AG04449 (cell line): ENCODE measurements at places on chromosomes 16 and 17.

DNA sequence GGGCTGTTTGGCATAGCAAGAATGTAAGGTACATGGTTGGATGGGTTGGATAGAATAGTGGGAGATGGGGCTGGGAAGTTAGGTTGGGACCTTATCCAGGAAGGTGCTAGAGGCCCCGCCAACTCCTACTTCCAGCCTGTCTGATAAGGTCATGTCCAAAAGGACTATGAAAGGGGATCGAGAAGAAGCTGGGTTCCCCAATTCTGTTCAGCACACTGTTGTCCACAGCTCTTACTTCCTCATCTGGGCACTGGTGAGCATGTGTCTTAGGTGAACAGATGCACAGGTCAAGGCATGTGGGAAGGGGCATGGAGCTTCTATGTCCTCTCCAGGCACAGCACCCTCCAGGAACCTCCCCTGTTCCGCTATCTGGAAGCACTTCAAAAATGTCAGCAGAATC, 5.6 kb upstream of the ULK2 start:
- no peak for DNase-seq

DNA sequence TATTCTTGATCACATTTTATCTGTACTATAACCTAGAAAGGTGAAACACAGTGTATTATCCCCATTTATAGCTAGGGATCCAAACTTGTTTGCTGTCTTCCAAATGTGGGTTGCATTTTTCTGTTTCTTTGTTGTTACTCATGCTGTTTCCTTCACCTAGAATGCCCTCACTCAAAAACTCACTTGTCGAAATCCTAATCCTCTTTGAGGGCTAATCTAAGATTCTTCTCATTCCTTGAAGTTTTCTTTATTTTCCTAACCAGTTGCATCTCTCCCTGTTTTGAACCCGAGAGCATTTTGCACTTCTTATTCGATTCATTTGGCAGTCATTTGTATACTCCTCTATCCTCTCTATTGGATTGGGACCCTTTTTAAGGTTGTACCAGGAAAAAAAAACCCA, 9.6 kb downstream of the CALCOCO2 start:
- no peak for DNase-seq

DNA sequence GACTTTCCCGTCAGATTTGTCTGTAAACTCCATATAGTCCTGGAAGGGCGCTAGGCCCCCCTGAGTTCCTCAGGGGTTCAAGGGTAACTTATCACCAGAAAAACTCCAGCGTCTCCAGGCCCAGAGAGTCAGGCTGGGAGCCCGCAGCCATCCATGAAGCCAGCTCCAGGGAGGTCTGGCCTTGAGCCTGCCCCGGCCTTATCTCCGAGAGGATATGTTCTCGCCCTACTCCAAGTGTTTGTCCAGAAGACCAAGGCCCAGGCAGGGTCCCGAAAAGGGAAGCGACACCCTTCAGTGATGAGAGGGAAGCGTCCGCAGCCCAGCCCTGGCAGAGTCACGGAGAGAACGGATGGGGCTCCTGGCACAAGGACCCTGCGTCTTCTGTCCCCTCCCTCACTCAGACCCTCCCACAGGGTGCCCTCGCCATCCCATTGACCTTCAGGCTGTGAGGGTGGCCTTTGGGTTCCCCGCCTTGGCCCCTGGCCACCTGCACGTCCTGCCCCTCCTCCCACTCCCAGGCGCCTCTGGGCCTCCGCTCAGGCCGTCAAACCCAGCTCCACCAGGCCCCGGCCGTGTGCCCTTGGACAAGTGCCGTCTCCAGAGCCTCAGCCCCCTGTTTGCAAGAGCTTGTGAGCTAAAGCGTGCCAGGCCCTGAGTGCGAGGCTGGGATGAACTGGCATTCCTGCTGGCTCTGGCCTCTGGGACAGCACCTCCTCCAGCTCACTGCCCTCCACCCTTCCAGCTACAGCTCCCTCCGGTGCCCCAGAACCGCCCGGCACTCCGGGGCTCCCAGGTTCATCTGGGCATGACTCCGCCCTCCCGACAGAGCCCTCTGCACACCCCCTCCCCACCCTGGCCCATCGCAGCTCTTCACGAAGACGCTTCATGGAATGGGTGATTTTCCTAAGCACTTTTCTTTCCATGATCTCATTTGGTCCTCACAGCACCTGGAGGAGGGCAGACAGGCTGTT, 83.4 kb downstream of the ZDHHC7 start:
- no peak for DNase-seq

GRCh38 chr16:52964290-52964689, 88.4 kb downstream of the CHD9NB start:
- no peak for DNase-seq

DNA sequence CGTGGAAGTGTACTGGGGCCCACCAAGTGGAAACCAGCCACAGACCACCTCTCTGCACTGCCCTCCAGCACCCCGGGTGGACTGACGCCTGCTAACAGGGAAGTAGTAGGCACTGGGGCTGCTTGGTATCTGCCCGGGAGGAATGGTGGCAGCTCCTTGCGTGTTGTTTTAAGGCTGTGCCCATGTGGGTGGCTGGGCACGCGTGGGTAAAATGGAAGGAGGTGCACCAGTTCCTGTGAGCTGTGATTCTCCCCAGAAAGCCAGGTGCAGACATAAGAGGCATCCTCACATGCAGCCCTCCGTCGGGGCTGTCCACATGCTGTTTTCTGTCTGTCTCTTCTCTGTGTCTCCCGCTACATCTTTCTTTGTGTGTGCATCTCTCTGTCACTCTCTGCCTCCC, 122.3 kb downstream of the ENGASE start:
- no peak for DNase-seq

DNA sequence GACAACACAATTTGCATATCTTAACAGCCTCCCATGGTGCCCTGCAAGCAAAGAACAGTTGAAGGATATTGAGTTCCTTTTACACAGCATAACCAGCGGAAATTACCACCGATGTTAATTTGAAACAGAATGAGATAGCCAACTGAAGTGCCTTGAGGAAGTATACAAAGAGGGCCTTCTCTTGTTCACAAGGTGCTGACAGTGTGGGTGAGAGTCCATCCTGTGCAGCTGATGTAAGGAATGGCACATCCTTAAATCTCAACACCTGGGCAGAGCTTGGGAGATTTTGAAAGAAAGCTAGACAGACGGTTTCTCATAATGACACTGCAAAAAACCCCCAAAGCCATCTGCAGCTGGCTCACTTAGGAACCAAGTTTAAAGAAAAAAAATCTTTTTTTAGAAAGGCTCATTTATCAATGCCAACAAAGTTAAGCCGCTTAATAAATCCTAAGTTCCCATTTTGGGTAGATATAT, 818.6 kb downstream of the KCNJ2 start:
- no peak for DNase-seq

DNA sequence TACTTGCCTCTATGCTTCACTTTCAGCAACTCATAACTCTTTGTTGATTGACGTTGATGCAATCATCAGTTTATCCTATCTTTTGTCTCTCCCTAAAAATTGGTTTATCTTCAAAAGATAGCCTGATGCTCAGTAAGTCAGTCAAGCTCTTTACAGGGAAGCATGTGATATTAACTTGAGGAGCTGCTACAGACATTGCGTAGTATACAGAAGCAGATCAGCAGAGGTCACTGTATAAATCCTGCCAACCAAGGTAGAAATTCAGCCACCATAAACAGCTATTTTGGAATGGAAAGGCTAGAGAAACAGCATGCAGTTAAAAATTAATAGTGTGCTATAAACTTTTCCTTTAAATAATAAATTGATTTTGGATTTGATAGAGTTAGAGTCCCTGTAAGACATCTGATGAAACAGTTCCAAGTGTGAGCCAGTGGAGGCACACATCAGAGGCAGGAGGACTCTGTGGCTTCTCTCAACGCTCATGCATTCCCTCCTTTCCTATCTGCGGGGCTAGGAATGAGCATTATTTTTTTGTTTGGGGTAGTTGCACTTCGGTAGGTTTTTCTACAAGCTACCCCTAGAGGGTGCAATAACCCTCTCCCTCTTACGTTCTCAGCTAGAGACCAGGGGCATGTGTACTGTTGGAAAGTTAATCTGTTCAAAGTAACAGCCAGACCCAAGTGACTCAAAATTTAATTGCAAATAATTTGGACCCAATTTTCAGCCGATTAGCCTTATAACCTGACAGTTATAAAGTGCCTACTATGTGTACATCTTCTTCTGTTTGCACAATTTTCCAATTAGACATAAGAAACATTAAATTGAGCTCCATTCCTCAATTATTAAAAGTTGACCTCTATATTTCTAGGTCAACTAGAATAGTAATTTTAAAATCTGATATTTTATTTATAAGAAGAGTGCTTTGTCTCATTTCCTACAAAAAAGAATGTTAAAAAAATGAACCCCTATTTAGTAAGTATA, 647.7 kb upstream of the SOX9 start:
- DNase-seq = no peak

DNA sequence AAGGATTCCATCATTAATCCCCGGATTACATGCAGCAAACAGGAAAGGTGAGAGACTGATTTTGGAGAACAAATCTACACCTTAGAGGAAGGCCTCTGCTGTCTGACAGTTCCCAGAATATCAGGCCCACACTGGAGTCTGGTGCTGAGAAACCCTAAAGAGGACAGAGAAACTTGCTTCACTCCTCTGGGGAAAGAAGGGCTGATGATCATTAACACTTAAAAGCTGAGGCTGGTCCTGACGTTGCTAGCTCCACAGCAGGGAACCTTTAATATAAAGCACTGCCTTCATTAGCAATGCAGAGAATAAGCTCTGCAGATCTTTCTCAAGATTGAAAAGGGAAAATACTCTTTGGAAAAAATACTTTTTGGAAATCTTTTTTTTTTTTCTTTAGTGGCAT, 1472.4 kb upstream of the GOT2 start:
- DNase-seq = no peak

GRCh38 chr16:29745853-29746345, at the start of gene C16orf54:
Gene C16orf54, minus strand, starts transcription at chr16:29745990. Its CDS starts 1,039 bp downstream, at chr16:29744951.
- DNase-seq = no peak

DNA sequence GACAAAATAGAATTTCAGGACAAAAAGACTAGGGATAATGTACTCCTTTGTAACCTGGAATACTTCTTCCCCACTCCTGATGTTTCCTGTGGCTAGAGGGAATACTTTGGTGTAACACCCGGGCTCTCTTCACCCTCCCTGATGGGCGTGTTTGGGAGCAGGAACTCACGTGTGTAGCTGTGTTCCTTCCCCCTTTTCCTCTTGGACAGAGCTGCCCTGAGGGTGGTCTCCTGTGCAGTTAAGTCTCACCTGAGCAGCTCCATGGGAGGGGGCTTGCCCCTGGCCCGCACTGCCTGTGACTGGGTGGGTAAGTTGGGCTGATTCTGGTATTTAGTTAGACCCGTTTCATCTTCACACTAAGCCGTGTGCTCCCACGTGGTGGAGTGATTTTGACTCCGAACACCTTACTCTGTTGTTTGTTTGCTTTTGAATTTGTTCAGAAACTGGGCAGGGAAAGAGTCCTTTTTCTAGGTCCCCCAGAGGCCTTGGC, 87.9 kb downstream of the OR1D5 start:
- DNase-seq = no peak

GRCh38 chr17:42193216-42193968, 902 bp downstream of the GHDC start:
- DNase-seq = no peak

GRCh38 chr17:34306466-34306865, 12.8 kb upstream of the CCL8 start:
- no peak for DNase-seq

DNA sequence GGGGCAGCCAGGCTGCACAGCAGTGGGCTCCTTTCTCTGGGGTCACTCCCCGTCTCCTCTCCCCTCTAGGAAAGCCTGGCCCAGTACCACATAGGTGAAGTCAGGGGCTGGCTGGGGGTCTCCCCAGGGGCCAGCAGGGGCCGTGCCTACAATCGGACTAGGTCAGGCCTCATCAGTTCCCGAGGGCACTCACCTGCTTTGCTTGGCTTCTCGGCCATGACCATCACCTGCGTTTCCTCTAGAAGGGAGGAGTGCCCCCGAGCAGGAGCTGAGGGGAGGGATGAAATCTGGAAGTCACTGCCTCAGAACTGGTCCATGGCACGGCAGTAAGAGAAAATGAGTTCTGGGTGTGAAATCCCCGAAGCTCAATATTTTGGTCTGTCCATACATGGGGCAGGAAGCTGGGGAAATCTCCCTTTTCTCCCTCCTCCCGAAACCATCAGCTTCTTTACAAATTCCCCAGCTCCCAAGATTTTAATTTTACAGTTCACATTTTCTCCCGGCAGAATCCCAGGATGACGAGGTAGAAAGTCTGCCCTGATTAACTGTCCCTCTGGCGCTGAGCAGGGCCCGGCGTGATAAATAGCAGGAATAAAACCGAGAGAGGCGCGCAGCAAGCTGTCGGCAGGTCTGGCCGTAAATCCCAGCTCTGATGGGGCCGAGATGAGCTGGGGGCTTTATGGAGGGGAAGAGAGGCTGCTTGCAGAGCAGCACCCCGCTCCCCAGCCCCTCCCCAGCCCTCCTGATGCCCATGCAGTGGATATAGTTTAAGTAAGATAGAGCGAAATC, 172.1 kb downstream of the RBFOX3 start:
- DNase-seq = no peak

- no peak for DNase-seq
These were observed 3.3 kb downstream of the ASPHD1 start for GRCh38 chr16:29903590-29903989.

DNA sequence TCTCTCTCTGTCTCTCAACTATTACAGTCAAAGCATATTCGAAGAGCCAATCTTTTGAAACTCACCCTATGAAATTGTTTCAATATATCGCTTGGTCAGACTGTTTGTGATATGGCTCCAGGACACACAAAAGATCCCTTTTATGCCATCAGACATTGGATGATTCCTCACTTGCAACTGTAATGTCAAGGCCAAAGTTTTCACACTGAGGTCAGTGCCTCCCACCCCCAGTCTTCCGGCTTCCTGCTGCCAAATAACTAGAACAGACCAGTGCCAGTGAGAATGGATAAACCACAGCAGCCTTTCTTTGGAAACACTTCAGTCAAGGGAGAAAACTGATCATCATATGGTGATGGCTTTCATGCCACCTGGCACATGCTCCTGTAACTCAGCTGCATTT, 321.9 kb upstream of the ZFHX3 start:
- no peak for DNase-seq

- no peak for DNase-seq
These were observed 232.7 kb downstream of the SOX9 start for GRCh38 chr17:72353502-72353901.

- no peak for DNase-seq
These were observed 2.0 kb downstream of the MAF start for GRCh38 chr16:79598348-79599181.

DNA sequence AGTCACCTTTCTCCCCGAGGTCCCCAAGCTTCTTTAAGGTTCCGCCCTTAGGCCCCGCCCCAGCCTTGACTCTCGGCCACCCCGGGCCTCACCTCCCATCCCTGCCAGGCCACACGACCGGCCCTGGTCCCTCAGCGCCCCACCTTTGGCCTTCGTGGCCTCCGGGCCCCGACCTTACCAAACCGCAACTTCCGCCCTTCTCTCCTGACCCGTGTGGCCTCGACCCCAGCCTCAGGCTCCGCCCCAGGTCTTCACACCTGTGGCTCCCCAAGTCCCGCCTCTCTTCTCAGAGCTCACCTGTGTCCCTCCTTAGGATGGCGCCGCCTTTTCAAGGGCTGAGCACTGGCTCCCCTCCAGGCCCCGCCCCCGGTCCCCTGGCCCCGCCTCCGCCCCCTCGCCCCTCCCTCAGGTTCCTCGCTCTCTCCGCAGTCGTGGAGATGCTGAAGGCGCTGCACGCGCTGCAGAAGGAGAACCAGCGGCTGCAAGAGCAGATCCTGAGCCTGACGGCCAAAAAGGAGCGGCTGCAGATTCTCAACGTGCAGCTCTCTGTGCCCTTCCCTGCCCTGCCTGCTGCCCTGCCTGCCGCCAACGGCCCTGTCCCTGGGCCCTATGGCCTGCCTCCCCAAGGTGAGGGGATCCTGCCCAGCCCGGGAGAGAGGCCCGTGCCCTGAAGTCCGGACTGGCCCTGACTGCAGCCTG, 10.0 kb upstream of the CISD3 start:
- no peak for DNase-seq

- DNase-seq = no peak
These were observed 2.0 kb upstream of the UNKL start for GRCh38 chr16:1416521-1416941.
